ENCODE measurements at places on chromosomes 4 and X.

GRCh38 chr4:94744850-94745249 is 12.9 kb upstream of the BMPR1B start:
- H3K4me1 ChIP-seq: no peaks in the 10 kb centered on the region
- peaks cover 47% of the 10 kb centered on the region for H3K27me3 ChIP-seq
- H3K36me3 ChIP-seq: peaks cover 7% of the 10 kb centered on the region
- no peak overlapping the region for H3K27ac ChIP-seq

DNA sequence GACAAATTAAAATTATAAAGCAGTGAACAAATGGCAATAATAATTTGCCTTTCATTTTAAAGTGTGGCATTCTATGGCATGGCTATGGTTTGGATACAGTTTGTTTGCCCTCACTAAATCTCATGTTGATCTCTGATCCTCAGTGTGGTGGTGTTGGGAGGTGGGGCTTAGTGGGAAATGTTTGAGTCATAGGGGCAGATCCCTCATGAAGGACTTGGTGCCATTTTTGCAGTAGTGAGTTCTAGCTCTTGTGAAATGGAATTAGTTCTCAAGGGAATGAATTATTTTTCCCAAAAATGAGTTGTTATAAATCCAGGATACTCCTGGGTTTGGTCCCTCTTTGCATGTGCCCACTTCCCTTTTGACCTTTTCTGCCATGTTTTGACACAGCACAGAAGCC is 181.4 kb downstream of the AMELX start:
- no peaks in the 10 kb centered on the region for H3K36me3 ChIP-seq
- H3K27me3 ChIP-seq: no peaks in the 10 kb centered on the region
- H3K27ac ChIP-seq: no peak overlapping the region
- no peak overlapping the region for H3K4me3 ChIP-seq
- no peaks in the 10 kb centered on the region for H3K4me1 ChIP-seq

DNA sequence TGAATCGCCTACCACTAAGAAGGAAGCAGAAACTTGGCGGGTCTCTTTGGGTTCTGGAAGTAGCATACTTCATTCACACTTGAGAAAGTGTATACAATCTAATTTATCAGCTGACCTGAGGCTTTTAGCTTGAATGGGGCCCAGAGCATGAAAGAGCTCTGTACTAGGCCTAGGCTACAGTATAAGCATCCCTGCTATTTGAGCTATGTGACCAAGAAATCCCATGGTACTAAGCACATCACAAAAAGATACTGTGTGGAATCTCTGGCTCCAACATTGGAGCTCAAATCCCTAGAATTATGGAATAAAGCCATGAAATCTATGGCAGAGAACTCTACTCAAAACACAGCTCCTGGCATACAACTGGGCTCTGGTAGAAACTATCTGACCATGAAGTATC is 43.9 kb upstream of the CCDC149 start:
- H3K27me3 ChIP-seq: no peaks in the 10 kb centered on the region
- H3K36me3 ChIP-seq: peaks cover 2% of the 10 kb centered on the region
- no peak overlapping the region for H3K4me3 ChIP-seq

DNA sequence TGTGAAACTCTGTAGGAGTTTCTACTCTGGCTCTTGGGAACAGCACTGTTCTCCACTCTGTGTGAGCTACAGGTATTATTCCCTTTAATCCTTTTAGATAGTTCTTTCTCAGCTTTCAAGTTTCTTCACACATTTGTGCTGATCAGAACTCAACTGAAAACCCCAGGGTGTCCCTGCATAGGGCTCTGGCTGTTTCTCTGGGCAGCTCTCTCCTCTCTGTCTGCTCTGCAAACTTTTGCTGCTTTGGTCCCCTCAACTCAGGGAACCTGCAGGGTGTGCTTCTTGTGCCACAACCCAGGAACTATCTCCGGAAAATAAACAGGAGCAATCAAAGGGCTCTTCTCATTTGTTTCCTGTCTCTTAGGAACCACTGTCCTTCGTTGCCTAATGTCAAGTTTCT is 196.6 kb upstream of the GABRA2 start:
- no peak overlapping the region for H3K27ac ChIP-seq
- no peak overlapping the region for H3K4me3 ChIP-seq
- H3K27me3 ChIP-seq: no peaks in the 10 kb centered on the region
- H3K4me1 ChIP-seq: no peaks in the 10 kb centered on the region

Measured in T-helper 17 cell (primary cell).